ENCODE measurements at places on chromosomes 4 and X. TPM values are rescaled to one million over a fixed set of nuclear protein-coding genes. Genes with fewer than 3 reads are reported as not detected.

DNA sequence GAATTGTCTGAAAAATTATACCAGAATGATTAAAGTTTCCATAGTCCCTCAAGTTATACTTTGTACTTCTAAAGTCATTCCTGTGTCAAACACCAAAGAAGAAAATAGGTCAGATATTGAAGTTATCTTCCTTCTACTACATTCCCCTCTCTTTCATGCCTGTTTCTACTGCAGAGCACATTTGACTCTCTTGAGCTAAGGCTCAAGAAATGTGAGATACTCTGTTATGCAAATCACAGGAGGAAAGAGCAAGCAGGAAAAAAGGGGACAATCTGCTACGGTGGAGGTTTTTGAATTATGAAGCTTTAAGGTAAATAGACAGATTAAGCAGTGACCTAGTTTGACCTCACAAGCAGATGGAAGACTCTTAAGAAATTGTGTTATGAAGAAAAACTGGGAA lies 198.9 kb upstream of the LDB2 start:
- H3K4me1 ChIP-seq, result no peaks in the 10 kb centered on the region
- DNase-seq, result no peak
- H3K4me3 ChIP-seq, result no peak overlapping the region
- no peaks in the 10 kb centered on the region for H3K36me3 ChIP-seq

GRCh38 chr4:155881555-155881954 lies 15.5 kb upstream of the ASIC5 start:
- DNase-seq, result no peak
- no peaks in the 10 kb centered on the region for H3K4me1 ChIP-seq
- H3K27ac ChIP-seq, result no peak overlapping the region
- no peaks in the 10 kb centered on the region for H3K36me3 ChIP-seq

BTC gene
- 2.1 TPM for total RNA-seq

DNA sequence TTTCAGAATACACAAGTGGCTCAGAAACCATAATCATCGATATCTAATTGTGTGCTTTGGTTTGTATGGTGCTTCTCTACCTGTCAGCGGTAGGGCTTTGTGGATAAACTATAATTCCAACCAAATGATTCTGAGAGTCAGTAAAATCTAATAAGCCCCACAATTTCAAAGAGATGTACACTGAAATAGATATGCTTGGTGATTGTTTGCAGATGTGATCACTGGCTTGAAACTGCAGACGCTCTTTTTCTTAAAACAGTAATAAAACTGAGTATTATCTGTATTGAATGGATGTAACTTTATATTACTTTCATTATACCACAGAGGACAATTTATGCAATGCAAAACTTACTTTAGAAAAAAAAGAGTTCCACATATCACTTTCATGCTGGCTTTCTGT lies 198.8 kb upstream of the ANXA10 start:
- no peaks in the 10 kb centered on the region for H3K27me3 ChIP-seq
- no peak overlapping the region for H3K4me3 ChIP-seq
- peaks cover 36% of the 10 kb centered on the region for H3K4me1 ChIP-seq
- H3K27ac ChIP-seq, result no peak overlapping the region
- no peak for DNase-seq
- H3K36me3 ChIP-seq, result no peaks in the 10 kb centered on the region

ARHGAP6 gene
- total RNA-seq, result 3.0 TPM

DNA sequence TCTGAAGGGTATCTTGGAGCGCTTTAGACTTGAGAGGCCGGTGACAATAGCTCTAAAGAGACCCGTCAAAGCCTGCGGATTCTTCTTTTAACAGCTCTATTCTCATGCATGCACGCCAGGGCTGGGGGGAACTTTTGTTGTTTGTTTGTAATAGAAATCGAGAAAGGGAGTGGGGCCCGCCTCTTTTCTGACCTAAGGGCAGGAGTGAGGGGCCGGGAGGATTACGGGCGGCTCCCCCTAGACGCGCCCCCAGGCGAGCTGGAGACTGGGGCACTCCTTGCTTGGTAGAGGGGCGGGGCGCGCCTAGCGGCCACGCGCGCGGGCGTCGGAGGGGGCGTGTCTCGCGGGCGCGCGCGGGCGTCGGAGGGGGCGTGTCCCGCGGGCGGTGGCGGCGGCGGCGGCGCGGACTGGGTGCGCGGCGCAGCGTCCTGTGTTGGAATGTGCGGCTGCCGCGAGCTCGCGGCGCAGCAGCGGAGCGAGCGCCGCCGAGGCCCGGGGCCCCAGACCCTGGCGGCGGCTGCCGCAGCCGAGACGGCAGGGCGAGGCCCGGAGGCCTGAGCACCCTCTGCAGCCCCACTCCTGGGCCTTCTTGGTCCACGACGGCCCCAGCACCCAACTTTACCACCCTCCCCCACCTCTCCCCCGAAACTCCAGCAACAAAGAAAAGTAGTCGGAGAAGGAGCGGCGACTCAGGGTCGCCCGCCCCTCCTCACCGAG lies at the start of gene REST:
Gene REST (plus strand): TSS at position 412 of the 717 bp plus-strand sequence. CDS start 2,739 bp downstream, outside the sequence.
- DNase-seq, result peak; percentile 28
- H3K27ac ChIP-seq, result peak within 1 kb of the TSS; percentile 96
- H3K36me3 ChIP-seq, result no peaks in the 10 kb centered on the region
- H3K27me3 ChIP-seq, result no peaks in the 10 kb centered on the region

DNA sequence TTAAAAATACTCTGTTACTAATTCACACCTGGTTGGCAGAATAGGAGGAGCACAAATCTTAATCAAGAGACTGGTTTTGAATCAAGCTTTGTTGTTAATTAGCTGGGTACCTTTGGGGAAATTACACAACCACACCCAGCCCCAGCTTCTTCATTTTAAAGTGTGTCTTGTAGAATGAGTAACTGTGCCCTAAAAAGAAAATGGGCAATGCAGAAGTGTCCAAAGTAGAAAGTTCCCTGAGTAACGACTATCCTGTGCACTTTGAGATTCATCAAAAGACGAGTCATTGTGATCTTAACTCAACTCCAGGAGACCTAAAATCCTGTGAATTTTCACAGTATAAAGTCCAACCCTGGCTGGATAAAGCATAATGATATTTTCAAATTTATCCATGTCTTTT lies 792.3 kb upstream of the HS3ST1 start:
- DNase-seq, result no peak
- no peaks in the 10 kb centered on the region for H3K36me3 ChIP-seq
- H3K4me1 ChIP-seq, result no peaks in the 10 kb centered on the region
- no peaks in the 10 kb centered on the region for H3K27me3 ChIP-seq

DNA sequence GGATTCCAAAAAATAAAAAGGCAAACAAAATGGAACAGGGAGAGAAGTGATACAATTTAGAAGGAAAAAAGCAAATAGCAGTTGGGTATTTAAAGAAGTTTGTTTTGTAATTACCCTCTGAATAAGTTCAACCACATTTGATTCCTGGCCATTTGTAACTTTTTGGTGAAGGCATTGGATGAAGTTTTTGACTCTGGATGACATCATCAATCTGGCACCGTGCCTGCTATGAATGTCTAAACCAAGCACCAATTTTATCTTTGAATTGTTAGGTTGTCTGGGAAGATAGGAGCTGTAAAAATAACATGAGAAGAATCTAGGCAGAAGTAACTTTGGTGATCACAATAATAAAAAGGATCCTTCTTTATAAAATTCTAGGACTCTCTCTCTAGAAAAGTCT lies 29.5 kb downstream of the TMPRSS11A start:
- peak overlapping the region; percentile 87 for H3K27ac ChIP-seq
- no peaks in the 10 kb centered on the region for H3K36me3 ChIP-seq
- no peak for DNase-seq
- H3K27me3 ChIP-seq, result no peaks in the 10 kb centered on the region
- H3K4me1 ChIP-seq, result peaks cover 4% of the 10 kb centered on the region

ARSD gene
- 18.9 TPM for total RNA-seq
